Stimulated activated CD4-positive, alpha-beta T cell treated with anti-CD3 and anti-CD28 coated beads, Interleukin-2, amount 100 ng/mL, for 48 hours (primary cell): ENCODE measurements at places on chromosomes 7 and 10.

DNA sequence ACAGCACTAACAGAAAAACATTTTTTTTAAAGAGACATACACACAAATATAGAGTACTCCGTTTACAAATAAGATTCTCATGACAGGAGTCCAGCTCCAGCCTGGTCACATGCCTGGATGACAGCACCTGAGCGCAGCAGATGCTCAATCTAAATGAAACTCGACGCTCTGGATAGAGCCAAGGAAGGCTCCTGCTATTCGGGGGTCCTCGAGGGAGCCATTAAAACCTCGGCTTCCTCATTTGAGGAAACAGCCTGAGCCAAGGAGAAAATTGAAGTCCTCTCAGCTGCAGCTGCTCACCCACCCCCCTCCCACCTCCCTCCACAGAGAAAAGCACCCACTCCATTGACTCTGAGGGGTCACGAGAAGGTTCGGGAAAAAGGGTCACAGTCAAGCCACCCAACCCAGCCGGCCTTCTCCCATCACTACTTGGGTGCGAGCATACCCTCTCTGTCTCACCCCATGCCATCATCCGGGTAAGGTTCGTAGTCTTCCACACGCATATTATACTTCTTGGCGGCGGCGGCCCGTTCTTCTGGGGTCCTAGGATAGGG, 673 bp downstream of the NDUFB8 start:
- no peak for DNase-seq

- no peak for DNase-seq
These were observed 83.2 kb upstream of the SGCE start for GRCh38 chr7:94739180-94739579.

GRCh38 chr10:27485986-27486385, 18.1 kb upstream of the RAB18 start:
- DNase-seq = no peak

DNA sequence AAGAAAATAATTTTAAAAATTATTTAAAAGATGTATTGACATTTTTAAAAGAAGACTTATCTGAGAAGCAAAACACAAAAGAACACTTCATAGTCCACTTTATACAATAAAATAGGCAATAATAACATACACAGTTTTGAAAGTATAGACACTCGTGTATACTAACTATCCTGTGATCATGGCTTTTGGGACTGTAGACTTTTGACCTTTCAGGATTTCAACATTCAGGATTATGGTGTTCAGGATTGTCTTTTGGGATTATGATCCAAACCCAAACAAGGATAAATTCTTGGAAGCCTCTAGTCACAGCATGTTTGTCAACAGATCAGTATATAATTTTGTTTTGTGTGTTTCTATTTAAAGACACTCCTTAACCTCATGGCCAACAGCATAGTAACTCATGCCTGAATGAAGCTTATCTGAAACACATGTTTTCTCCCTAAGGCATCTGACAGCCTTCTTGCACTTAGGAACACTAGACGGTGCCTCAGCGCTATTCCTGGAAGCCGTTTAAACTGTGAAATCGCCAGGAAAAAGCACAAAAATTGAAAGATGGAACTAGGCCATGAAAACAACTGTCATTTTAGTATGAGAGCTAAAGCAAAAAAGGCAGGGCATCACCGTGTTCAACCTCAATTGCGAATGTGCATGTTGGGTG, 29.9 kb downstream of the GSAP start:
- no peak for DNase-seq

DNA sequence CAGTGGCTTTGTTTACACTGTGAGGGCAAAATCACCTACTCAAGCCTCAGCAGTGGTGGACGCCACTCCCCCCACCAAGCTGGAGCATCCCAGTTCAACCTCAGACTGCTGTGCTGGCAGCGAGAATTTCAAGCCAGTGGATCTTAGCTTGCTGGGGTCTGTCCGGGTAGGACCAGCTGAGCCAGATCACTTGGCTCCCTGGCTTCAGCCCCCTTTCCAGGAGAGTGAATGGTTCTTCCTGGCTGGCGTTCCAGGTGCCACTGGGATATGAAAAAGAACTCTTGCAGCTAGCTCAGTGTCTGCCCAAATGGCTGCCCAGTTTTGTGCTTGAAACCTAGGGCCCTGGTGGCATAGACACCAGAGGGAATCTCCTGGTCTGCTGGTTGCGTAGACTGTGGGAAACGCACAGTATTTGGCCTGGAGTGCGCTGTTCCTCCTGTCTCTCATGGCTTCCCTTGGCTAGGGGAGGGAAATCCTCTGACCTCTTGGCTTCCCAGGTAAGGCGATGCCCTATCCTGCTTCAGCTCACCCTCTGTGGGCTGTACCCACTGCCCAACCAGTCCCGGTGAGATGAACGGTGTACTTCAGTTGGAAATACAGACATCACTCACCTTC, 398.5 kb downstream of the ATRNL1 start:
- no peak for DNase-seq

- no peak for DNase-seq
These were observed 1430.8 kb downstream of the REEP3 start for GRCh38 chr10:64952042-64952441.

DNA sequence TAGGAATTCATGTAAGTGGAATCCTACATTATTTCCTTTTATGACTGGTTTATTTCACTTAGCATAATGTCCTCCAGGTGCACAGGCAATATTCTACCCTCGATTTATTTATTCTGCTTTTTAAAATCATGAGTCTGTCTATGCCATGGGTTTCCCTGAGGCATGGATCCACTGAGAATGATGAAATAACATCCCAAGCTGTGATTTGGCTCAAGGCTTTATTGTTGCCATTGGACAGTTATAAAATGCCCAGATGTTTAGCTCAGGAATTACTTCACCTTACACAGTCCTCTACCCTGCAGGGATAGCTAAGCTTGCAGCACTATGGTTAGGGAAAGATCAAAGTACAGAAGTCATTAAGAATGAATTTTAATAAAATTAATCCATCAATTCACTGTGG, 219.5 kb downstream of the FRMD4A start:
- no peak for DNase-seq

DNA sequence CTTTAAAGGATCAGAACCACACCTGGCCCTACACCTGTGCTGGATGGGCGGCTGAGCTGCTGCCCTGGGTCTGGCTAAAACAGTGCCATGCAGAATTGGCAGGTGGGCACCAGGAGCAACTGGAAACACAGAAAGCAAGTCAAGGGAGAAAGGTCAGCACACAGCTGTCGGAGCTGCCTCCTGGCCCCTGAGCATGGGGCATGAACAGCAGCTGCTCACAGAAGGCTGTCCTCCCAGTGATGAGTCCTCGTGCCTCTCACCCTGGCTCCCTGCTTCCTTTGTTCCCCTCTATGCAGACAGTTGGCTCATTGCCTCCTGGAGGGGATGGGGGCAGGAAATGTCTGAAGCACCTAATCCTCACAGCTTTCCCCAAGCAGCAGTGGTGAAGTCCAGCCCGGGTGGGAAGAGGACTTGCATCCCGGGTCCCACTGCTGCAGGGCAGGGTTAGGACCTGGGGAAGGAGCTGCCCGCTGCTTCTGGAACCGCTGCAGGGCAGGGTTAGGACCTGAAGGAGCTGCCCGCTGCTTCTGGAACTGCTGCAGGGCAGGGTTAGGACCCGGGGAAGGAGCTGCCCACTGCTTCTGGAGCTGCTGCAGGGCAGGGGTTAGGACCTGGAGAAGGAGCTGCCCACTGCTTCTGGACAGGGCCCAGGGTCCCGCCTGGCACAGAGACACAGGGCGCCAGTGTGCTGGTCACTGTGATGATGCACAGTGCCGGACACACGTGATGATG, 37.3 kb downstream of the VIPR2 start:
- no peak for DNase-seq

GRCh38 chr7:35026150-35026549, 11.1 kb downstream of the DPY19L1 start:
- DNase-seq = no peak

DNA sequence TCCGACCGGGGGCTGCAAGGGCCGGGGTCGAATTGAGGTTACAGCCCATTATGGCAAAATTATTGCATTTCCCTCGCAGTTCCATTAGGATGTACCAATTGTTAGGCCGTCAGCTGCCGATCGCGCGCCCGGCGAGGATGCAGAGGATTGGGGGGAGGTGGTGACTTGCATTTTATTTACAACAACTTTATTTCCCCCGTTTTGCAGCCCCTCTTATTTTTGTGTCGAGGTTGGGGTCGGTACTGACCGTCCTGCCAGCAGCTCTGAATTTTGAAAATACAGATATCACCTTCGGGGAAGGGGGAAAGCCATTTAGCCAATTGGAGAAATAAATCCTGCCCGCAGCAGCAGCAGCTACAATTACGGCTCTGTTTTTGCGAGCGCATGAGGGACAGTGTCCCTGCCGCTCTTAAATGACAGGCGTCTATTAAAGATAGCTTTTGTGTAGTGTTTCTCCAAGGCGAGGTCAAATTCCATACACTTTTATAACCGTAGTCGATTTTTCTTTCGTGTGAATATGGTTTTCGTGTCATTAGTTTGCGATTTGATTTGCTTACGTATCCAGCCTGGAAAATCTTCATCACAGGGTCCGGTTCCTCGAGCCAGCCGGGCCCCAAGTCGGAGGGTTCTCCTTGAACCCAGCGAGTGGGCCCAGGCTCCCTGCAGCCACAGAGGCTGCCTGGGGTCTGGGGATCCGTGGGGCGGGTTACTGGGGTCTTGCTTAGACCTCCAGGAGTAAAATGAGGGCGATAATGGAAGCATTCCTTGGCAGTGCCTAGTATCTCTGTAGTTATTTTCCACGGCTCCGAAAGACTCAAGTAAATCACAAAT, 684 bp upstream of the HOXA5 start:
- DNase-seq = no peak

GRCh38 chr7:105934572-105935185, 28.4 kb upstream of the CDHR3 start:
- no peak for DNase-seq

GRCh38 chr10:2984682-2985081, 82.7 kb upstream of the PFKP start:
- no peak for DNase-seq

DNA sequence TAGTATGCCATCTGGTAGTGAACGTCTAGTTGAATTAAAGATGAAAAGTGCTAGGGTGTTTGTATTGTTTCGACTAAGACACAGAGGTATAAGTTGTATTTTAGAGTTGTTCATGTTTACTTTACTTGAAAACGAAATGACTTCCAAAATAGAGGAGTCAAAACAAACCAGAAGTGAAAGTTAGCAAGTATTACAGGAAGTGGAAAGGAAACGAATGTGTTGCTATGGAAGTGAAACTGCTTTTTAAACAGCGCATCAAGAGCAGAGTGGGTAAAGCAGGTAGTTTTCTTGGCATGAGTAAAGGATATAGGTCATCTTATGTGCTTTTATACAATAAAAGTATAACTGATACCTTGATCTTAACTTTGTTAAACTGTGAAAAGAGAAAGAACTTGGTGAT, 20.0 kb upstream of the GALNTL5 start:
- DNase-seq = no peak

DNA sequence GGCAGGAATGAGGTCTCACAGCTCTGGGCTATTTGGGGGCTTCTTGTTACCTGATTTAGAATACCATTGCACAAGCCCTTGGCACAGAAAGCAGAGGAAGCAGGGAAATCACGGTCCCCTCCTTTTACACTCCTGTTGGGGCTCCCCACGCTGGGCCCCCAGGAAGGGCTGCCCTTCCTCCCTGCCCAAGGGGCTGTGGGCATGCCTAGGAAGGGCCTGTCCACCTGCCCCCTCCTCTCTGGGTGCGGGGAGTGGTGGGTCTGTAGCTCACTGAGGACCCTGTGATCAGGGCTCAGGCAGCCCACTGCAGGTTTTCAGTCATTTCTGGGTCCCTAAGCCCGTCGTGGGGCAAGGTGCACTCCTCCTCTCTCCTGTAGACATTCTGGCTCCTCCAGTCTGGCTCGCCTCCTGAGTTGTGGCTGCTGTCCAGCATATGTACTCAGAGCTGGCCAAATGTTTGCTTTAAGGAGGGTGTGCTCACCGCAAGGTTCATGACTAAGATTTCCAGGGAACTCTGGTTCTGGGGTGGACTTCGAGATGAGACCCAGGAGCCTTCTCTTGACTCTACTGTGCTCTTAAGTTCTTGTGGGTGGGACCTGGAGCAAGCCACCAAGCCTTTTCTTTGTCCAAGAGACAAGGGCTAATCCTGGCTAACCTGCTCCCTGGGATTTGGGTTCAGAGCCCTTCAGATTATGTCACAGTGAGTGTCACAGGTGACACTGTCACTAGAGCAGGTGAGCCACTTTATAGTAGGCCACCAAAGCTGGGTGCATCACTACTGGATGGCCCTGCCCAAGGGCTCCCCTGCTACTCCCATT, 56.0 kb downstream of the TACR2 start:
- DNase-seq = no peak
